ENCODE measurements at places on chromosomes 7 and 10.

- DNase-seq = peak; percentile 74
Measured at GRCh38 chr7:98399462-98399861, 1.4 kb downstream of the BAIAP2L1 start.

GRCh38 chr10:94213001-94213530, 149.7 kb downstream of the NOC3L start:
- DNase-seq = no peak

DNA sequence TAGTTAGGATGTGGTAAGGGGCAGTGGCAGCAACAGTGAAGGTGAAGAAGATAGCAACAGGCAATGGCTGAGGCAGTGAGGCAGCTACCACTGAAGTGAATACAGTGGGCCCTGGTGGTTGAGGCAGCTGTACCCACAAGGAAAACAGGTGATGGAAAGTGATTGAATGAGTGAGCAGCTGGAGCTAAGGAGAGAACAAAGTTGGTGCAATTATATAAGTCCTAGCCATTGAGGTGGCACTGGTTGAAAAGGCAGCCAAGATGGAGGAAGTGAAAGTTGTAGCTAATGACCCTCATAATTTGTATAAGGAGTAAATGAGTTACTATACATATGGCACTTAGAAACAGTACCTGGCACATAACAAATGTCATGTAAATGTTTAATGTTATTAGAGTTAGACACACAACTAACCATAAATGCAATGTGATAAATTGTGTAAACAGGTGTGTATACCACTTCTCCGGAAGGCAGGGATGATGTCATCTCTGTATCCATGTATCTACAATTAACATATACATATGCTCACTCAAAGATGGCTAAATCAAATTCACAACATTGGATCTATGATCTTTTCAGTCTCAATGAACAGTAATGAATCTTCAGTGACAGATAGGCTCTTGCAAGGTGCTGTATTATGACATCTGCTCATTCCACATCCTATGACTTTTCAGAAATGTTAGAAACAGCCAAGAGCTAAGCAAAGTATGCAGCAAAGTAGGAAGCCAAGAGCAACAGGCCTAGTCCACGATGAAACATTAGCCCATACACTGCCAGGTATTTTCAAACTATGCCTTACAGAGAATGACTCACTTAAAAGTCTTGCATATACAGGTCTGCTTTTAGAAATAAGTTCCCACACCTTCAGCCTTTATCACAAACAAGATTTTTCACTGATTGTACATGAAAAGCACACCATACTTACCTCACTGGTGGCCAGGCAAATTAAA, 10.7 kb downstream of the XPNPEP1 start:
- DNase-seq = no peak

GRCh38 chr10:35384265-35384868, 48.1 kb downstream of the CCNY start:
- no peak for DNase-seq

DNA sequence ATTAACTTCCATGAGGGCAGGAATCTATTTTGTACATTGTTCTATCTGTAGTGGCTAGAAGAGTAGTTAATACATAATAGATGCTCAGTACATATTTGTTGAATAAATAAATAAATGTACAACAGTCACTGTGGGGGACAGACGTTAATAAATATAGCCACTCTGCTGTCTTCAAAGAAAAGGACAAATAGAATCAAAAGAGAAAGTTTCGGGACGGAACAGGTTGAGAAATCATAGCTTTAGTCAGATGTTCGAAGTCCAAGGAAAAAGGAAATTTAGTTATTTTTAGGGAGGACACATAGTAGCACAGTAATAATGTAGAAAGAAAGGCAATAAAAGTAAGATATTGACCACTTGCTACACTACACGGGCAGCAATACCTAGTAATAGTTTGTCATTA, 861.4 kb downstream of the PCDH15 start:
- DNase-seq = no peak

DNA sequence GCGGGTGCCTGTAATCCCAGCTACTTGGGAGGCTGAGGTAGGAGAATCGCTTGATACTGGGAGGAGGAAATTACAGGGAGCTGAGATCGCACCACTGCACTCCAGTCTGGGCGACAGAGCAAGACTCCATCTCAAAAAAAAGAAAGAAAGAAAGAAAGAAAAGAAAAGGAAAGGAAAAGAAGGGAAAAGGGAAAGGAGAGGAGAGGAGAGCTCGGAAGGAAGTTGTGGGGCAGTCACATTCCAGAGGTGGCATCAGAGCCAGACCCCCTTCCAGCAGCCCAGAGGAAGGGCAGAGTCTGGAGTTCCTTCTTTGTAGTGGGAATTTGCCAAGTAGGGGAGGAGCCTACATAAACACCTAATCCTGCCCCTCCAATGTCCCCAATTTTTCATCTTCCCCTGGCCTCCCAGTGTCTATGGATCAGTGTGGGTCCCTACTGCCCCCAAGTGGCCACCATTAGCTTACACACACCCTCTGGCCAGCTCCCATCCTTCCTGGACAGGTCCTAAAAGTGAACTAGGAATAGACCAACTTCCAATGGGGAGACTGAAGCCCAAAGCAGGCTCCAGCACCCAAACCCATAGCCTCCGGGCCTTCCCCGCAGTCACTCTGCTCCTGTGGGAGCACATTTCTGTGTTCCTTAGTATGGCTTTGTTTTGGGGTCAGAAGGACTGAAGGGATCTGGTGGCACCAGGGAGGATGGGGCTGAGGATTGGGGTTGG, 39.6 kb upstream of the HSPB1 start:
- DNase-seq = peak; percentile 43

GRCh38 chr10:75395066-75395931, 6.3 kb downstream of the ZNF503 start:
- no peak for DNase-seq

- peak; percentile 37 for DNase-seq
Measured at GRCh38 chr7:35003679-35004303, 33.5 kb downstream of the DPY19L1 start.

DNA sequence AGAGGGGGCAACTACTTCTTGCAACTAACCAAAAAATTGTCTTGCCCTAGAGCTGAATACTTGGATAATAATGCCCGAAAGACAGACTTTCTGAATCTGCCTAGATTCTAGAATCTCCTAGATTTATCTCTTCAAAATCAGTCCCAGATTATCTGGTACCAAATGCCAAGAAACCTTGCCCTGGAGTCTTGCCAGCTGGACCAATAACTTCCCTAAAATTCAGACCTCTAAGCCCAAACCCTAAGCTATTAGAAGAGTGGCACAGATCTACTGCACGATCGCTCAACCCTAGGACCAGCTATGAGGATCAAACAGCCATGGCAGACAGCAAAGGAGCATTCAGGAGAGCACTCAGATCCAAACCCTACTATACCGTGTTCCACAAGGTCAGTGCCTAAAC, 45.0 kb downstream of the ARMH3 start:
- no peak for DNase-seq

DNA sequence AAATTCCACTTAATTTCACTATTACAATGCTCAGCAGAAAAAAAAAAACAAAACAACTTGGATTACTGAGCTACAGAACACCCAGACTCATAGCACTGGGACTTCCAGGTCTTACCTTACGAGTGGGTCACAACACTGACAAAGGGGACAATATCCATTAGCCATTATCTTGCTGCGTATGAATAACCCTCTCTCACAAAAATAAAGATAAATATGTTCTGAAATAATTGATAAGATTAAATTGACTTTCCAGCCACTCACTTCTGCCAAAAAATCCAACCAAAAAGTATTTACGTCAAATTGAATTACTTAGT, 128.7 kb downstream of the PKD1L1 start:
- no peak for DNase-seq

Data from NCI-H526 treated with DMSO at 0.1 percent for 48 hours (cell line).